ENCODE measurements at places on chromosomes 16 and 17.

DNA sequence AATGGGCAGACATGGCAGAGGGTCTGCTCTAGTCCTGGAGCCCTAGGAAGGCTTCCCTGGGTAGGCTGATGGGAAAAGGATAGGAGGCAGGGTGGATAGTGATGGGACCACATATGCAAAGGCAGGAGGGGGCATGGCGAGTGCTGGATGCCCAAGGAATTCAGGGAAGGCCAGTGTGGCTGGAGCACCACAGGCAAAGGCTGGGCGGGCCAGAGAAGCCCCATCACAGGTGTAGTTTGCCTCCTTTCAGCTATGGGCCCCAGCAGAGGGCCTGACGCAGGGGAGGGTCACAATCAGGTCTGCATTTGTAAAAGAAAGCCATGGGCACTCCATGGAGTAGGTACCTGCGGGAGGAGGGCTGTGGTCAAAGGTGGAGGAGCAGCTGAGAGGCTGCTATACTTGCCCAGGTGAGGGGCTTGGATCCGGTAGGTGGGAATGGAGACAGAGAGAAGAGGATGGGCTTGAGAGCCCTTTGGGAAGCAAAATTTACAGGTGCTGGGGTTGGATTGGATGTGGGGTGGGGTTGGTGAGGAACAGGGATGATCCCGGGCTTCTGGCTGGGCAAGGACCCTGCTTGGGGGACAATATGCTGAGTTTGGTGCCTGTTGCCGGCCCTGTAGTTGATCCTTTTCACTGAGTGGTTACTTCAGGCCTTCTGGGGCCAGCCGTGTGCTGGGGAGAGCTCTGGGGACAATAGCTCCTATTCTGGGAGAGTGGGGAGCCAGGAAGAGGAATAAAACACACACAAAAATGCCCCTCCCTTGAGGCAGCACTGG, 6.5 kb upstream of the COL1A1 start:
- DNase-seq: peak; percentile 34

GRCh38 chr17:79615926-79616325, 5.1 kb upstream of the RBFOX3 start:
- no peak for DNase-seq

- no peak for DNase-seq
Observed at GRCh38 chr16:27334192-27334764, 20.5 kb downstream of the IL4R start.

- no peak for DNase-seq
Observed at GRCh38 chr17:32947736-32948135, 19.8 kb downstream of the TMEM98 start.

GRCh38 chr17:40547079-40547784, 18.0 kb downstream of the CCR7 start:
- DNase-seq: peak; percentile 7

- no peak for DNase-seq
Observed at GRCh38 chr17:69810326-69810965, 264.6 kb upstream of the KCNJ16 start.

DNA sequence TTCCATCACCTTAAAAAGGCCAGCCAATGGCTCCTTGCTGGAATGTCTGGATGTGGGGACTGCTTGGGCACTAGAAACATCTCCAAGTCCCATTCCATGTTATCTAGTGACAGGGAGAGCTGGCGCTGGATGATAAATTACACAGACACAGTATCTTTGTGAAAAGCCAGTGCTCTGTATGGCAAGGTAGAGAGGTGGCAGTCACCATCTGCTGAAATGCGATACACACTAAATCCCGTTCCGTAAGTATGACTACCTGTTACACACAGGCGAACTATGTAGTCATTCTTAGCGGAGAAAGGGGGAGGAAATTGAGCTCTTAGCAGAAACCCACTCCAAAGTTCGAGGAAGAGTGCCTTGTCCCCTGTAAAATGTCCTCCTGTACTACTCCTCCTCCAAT, 81.0 kb upstream of the MYOCD start:
- DNase-seq: no peak

DNA sequence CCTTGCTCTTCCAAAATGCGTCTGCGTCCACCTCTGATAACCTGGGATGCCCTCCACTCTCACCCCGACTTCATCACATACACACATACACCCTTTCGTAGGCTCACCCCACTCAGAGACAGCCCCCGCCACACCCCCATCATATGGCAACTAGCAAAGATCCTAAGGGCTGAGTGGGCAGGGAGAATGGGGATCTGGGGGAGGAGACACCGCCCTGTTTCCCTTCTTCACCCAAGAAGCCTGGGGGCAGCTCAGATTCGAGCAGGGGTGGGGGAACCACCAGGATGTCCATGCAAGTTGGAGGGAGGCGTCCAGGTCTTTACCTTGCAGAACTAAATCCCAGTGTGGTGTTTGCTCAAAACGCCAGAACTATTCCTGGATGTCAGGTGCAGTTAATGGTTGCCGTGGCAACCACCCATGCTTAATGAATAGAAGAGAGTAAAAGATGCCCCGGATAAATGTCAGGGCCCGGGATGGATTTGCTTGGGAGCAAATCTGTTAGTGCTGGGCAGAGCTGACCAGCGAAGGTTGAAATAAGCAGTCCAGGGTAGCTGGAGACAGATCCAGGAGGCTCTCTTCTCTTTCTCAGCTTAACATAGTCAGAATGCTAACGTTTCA, 72.8 kb downstream of the CACNG3 start:
- DNase-seq: no peak

- DNase-seq: no peak
Observed at GRCh38 chr16:6059671-6060070, 962.1 kb upstream of the EEF2KMT start.

DNA sequence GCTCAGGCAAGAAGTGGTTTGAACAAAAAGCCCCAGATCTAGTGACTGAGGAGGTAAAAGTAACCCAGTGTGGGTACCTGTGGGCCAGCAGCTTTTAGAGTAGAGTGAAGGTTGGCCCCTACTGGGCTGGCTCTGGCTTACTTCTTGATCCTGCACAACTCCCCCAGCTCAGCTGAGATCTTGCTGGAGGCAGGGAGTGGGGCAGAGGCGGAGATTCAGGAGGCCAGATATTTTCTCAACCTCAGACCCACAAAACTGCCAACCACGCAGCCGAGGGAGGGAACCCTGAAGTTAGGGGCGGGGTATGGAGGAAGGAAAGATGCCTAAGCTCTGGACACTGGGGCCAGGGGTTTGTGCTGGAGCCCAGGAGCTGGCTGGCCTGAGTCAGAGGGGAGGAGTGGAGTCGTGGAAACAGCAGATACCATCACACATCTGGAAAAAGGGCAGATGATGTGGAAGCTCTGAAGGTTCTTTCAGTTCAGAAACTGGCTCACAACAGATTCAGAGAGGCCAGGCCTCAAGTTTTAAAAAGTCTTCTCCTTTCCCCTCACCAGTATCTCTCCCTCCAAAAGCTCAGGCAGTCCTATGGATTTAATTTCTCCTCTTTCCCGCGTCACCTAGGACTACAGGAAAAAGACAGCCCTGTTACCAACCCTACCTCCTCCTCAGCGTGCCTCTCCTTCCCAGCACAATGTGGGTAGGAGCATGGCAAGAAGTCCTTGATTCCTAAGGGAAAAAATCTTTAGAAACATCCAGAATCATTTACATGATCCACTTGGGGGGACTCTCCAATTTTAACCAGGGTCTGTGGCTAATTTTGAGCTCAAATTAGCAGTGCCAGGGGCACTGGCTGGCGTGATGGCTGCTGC, 48.1 kb downstream of the MYO18A start:
- no peak for DNase-seq

DNA sequence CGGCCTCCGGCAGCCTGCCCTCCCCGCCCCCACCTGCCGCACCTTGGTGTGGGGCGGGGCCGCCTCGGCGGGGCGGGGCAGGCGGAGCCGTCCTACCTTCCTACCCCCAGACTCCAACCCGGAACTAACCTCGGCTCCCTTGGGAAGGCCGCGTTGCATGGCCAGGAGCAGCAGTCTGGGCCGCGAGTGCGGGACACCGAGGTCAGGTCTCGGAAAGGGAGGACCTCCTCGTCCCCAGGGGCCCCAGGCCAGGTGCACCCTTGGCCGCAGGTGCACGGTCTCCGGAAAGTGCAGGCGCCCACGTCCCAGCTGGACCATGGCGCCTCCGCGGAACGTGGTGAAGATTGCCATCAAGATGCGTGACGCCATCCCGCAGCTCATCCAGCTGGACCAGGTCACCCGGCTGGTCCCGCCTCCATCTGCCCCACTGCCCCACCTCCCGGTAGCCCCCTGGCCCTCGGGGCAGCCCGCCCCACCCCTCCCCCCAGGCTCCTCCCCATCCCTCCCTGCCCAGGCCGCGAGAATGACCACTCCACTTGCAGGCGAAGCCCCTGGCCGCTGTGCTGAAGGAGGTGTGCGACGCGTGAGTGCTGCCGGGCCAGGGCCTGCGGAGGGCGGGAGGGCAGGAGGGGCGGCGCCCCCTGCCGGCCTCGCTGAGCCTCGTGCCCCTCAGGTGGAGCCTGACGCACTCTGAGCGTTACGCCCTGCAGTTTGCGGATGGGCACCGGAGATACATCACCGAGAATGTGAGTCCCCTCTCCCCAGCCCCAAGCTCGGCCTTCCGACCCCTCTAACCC, at the start of gene ELMO3:
TSS of gene ELMO3 (plus strand) at position 121 of the 797 bp plus-strand sequence. CDS start at position 317, 196 bp downstream.
- peak; percentile 84 for DNase-seq

DNA sequence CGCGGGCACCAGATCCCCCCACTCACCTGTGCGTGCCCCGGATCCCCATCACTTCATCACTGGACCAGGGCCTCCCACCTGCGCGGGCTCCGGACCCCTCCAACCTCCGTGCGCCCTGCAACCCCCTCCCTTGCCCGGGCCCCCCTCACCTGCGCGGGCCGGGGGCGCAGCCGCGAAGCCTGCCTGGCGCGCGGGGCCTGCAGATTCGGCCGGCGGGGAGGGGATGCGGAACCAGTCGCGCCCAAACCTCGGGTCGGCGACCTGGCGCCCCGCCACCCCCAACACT, 202 bp downstream of the CEP131 start:
- no peak for DNase-seq

DNA sequence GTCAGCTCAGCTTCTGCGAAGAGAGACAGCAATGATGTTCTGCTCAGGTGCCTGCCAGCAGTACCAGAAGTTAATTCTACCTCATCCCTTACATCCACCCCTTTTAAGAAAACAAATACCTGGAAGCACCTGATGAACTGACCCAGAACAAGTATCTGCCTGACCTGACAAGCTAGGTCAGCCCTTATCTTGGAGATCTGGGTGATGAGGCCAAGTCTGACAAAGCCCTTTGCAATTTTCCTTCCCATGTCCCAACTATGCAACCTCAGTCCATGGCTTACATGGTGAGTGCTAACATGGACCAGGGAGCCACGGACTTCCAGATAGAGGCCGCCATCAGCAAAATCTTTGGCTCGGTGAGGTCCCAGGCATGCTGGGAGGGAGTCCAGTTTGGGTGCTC, 3.6 kb downstream of the ACADVL start:
- no peak for DNase-seq

DNA sequence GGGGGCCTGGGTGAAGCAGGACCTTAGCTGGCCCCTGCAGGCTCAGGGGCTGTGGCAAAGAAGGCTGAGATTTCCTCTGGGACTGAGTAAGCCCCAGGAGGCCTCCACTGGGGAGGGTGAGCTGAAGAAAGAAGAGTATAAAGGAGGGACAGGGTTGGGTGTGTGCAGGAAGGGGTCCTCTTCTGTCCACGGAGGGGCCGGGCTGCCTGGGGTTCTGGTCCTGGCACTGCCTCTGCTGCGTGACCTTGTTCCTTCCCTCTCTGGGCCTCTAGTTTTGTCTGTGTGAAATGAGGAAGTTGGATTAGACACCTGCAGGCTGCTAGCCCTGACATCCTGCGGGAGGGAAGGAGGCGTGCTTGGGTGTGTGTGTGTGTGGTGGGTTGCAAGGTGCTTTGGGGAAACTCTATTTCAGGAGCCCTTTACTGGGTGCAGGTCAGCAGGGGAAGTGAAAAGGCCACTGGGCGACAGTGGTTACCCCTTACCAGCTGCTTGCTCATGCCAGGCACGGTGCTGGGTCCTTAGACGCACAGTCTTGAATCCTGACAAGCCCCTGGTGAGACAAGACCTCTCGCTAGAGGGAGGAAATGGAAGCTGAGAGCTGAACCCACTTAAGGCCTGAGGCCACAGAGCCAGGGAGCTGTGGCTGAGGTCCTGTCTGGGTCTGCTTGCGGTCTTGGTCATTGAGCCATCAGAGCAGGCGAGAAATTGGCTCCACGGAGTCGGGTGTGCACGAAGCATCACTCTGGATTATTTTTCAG, 60.7 kb downstream of the OR1D5 start:
- DNase-seq: no peak

GRCh38 chr17:49055181-49055927, 58.2 kb downstream of the IGF2BP1 start:
- DNase-seq: peak; percentile 49

GRCh38 chr17:80012765-80013741, 22.6 kb downstream of the TBC1D16 start:
- DNase-seq: no peak

DNA sequence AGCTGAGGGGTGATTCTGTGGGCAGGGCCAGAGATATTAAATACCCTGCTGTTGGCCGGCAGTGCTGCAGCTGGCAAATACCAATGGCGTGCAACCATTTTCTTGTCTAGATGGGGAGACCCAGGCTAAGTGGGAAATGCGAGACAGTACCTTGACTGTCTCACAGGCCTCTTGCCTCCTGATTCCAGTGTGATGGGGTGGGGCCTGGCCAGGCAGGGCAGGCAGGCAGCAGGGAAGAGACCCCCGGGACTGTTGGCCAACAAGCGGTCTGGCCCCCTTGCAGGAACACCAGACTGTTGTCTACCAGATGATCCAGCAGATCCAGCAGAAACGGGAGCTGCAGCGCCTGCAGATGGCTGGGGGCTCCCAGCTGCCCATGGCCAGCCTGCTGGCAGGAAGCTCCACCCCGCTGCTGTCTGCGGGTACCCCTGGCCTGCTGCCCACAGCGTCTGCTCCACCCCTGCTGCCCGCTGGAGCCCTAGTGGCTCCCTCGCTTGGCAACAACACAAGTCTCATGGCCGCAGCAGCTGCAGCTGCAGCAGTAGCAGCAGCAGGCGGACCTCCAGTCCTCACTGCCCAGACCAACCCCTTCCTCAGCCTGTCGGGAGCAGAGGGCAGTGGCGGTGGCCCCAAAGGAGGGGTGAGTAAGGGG, 5.7 kb upstream of the CISD3 start:
- DNase-seq: no peak

DNA sequence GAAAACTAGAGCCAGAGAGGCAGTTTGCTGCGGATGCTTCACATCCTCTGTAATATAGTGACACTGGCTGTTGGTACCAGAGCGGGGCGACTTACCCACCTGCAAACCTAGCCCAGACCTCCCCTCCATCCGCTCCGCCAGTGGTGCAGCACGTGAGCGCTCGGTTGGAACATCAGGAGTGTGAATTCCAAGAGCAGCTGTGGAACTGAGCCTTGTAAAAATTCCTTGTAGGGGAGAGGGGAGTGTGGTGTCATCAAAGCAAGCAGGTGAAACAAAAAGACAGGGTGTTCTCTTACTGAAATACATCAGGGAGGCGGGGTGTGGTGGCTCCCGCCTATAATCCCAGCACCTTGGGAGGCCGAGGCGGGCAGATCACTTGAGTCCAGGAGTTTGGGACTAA, 51.3 kb downstream of the CCDC42 start:
- no peak for DNase-seq

GRCh38 chr17:13415871-13416416, 185.8 kb downstream of the HS3ST3A1 start:
- no peak for DNase-seq

- DNase-seq: peak; percentile 80
Observed at GRCh38 chr17:77419547-77420094, 278.9 kb downstream of the SEC14L1 start.
